CD4-positive, alpha-beta T cell treated with Interleukin-2 at 100 ng/mL for 4 hours (primary cell): ENCODE measurements at places on chromosomes 16 and 17.

DNA sequence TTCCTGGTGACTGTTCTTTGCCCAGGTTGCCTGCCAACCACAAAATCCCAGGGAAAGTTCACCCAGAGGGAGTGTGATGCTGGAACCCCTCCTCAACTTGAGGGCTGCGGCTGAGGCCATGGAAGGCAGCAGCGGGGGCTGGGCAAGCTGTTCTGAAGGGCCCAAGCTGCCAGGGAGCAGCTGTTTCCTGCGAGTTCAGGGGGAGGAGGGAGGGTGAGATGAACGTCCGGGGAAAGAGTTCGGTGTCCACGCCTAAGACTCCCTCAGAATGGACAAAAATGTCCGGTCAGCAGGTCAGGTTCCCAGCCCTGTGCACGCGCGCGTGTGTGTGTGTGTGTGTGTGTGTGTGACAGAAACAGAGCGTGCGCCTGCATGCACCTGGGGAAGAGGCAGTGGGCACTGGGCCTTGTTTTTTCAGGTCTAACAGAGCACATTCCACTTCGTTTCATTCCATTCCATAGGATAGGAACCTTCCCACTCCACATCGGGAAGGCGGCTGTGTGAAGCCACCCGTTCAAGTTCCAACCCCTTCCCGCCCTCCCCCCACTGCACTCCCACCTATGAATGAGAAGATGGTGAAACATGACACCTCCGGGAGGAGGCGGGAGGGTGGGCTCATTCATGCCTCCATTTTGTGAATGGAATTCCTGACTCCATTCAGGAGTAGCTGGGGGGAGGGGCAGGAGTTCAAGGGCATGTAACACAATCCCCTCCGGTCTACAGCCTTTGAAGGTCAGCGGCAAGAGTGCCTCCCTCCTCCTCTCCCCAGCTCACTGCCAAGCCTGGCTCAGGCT lies 15.7 kb downstream of the ETV4 start:
- DNase-seq = no peak

GRCh38 chr17:80703142-80703478 lies 158.5 kb downstream of the RPTOR start:
- peak; percentile 48 for DNase-seq

DNA sequence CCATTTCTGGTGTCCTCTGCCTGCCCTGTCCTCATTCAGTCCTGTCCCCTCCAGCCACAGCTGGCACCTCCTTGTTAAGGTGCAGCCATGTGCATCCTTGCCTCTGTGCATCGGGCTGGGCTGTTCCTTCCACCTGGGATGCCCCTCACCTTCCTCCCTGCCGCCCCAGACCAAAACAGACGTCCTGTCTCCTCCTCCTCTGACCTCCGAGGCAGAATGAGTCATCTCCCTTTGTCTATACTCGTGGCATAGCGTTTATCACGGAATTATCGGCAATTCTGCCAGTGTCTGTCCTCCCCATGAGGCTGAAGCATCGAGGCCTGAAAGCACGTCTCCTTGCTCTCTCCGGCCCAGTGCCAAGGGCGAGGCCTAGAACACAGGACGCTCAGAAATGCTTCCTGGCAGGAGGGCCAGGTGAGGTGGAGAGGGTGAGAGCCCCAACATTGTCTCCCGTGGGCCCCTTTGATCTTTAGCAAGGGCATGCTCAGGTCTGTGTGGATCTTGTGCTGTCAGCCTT lies 4.6 kb downstream of the RAI1 start:
- DNase-seq = no peak

DNA sequence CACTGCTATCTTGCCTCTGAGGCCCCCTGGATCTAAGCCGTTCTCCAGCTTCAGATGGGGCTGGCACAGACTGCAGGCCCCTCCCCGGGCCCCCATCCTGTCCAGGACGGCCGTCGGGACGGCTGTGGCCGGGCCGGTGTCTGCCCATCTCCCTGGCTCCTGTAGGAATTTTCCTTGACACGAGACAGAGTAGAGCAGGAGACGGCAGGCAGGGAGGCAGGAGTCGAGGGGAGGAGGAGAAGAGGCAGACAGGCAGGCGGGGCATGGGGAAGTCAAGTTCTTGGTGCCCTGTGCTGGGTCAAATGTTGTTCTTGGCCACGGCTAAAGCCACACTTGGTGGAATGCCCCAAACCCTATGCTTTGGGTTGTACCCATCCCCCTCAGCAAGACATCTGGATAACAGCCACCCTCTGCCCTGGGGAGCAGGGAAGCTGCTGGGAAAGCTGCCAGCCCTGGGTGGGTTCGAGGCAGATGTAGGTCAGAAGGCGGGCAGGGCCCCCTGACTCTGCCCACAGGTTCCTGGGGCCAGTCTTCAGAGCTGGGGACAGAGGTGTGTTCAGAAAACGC lies 4.0 kb downstream of the C1QTNF1 start:
- no peak for DNase-seq

GRCh38 chr16:77863250-77863649 lies 74.9 kb downstream of the VAT1L start:
- no peak for DNase-seq

DNA sequence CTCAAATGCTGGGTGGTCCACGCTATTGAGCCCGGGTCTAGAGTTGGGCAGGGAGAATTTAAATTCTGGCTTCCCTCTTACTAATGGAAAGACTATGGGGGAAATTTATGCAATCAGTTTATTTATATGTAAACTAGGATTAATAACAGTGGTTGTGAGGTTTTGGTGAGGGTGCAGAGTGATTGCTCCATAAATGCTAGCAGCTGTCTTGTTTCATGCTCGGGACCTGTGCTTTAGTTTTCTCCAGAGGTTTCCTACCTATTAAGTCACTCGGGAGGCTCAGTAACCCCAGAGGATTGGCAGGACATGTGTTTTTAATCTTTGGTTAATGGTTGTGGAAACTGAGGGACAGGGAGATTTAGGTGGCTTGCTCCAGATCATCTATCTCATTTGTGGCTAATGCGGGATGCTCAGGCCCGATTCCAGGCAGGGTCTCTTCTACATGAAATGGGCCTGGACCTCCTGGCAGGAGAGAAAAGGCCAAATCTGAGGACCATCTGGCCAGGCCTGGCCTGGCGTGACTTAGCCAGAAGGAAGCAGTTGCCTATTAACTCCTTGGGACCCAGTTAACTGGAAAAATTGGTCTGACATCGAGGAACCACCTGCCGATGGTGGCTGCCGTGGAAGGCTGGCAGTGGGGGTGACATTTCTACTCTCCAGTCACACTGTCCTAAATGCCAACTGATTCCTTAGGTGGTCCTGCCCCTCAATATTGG lies 2.1 kb downstream of the PRCD start:
- no peak for DNase-seq

GRCh38 chr17:57788725-57789124 lies 43.6 kb upstream of the CCDC182 start:
- DNase-seq = no peak

DNA sequence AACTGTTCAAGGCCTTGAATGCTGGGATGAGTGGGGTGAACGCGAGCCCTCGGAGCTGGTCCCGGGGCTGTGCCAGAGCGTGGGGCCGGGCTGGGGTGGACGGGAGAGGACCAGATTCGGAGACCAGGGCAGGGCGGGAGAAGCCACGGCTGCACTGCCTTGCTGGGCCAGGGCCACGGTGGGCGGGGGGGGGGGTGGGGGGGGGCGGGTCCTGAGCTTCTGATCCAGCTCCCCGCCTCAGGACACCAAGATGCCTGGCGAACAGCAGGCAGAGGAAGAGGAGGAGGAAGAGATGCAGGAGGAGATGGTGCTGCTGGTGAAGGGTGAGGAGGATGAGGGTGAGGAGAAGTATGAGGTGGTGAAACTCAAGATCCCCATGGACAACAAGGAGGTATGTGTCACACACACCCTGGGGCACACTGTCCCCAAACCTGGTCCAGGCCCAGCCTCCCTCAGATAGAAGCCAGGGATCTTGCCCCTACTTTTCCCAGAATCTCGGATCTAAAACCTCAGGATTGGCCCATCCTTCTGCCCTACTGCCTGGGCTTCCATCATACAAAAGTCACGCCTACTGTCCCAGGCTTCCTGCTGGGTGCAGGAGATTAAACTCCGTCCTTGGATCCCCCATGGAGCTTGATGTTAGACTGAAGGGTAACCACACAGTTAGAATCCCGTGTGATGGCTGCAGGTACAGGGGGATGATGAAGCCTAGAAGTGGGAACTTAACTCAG lies 563 bp downstream of the ZNF771 start:
- no peak for DNase-seq

DNA sequence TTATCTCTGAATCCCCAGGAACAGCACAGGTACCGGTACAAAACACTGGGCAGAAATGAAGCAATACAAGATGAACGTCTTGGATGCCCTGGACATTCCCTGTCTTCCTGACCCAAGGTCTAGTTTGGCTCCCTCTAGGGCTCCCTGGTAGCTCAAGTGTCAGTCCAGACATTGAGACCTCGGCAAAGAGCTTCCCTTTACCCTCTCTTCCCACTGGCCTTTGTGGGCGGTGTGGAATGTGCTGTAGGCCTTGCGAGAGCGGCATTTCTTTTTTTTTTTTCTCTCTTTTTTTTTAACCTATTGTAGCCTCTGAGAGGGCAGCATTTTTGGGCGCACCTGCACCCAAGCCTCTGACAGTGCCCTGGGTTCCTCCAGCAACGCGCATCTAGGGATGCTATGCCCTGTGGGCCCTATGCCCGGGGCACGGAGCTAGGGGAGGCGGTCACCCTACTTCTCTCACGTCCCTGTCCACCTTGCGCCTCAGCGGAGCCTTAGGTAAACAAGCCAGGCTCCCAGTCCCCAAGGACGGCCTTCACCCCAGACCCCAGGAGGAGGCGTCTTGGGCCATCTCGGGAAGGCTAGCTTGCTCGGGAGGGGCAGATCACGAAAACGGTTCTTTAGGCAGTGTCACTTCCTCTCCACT lies 1.2 kb upstream of the NFATC3 start:
- no peak for DNase-seq

GRCh38 chr16:80802138-80802537 lies 2.3 kb downstream of the CDYL2 start:
- peak; percentile 21 for DNase-seq

DNA sequence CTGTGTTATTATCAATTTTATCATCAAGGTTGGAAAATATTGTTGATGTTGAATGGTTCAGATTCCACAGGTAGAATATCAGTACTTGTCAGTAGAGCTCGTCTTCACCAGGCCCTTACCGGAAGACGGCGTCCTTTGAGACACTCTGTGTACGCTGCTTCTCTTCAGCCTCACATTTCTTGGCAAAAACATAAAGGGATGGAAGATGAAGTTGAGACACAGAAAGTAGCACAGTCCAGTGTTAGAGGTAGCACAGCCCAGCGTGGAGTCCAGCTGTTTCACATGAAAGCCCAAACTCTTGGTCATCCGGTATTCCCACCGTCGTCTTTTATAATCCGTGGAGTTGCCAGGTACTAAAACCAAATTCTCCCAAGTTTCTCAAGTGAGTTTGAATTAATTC lies 30.4 kb downstream of the ATP2C2 start:
- DNase-seq = no peak

- DNase-seq = peak; percentile 93
These were observed 3.5 kb upstream of the TSPOAP1 start for GRCh38 chr17:58331815-58332777.

DNA sequence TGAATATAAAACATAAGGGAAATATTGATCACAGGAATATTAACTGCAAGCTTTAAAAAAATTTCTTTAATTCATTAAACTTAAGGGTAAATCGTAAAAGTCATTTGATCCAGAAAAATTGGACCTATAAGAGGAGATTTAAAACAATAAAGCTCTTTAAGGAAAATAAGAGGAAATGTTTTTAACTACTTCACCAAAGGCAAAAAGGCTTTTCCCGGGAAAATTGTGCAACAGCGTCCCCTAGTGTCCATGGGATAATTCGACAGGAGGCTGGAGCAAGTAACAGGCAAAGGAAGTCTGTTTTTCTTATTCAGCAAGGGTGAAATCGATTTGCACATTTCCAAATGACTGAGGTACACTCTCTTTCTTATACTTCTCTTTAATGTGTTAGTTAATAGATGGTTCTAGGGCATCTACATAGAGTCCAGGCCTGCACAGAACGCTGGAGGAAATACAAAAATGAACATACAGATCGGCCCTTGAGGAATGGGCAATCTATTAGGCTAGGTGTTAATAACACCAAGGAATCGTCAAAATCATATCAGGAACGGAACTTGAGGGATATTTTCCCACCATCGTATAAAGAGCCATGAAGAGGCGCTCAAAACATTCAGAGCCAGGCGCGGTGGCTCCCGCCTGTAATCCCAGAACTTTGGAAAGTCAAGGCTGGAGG lies 61.4 kb downstream of the ZNF18 start:
- no peak for DNase-seq

- no peak for DNase-seq
These were observed 47.1 kb upstream of the SLC12A3 start for GRCh38 chr16:56817938-56818337.

DNA sequence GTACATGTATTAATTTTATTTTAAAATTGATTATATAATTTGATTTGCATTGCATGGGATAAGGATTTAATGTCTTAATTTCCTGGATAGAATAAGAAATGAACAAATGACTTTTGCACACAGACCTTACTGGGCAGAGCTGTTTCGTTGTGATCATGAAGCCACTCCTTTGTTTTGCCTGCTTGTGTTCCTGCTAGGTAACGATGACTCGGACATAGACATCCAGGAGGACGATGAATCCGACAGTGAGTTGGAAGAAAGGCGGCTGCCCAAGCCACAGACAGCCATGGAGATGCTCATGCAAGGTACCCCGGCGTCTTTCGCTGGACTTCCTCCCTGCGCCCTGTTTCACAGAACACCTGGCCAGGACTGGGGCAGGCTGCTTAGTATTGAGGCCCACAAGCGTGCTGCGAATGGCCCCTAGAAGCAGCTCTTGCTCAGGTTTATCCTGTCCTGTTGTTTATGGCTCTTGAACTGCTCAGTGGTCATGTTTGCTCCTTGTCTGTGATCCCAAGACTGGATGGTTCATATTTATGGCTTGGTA lies 29.6 kb downstream of the CLUAP1 start:
- DNase-seq = no peak
